ENCODE measurements at places on chromosomes 1 and 21. TPM values are rescaled to one million over a fixed set of nuclear protein-coding genes. Genes with fewer than 3 reads are reported as not detected.

DNA sequence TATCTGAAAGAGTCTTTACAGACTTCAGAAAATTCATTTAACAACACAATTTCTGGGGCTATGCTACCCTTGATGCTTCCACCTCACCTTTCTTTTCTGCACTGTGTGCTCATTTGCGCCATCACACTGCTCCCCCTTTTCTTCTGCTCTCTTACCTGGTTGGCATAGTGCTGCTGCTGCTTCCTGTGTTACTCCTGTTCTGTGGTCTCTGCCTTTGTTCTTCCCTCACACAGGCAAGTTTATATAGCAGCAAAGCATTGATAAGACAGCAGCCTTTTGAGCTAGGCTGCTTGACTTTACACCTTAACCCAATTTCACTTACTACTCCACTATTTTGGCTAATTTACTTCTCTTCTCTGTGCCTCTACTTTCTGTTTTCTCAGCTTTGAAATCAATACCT is 18.3 kb downstream of the SGIP1 start:
- no peak for DNase-seq

The HPCA gene
- polyA plus RNA-seq = 209 TPM

- DNase-seq = no peak
Measured at GRCh38 chr21:27953340-27954045, 986.6 kb upstream of the ADAMTS5 start.

GRCh38 chr1:185603158-185603557 is 131.0 kb upstream of the HMCN1 start:
- peak; percentile 48 for DNase-seq

The VTCN1 gene
- polyA plus RNA-seq = 0.82 TPM
